ENCODE measurements at places on chromosomes 1 and 21. TPM values are rescaled to one million over a fixed set of nuclear protein-coding genes. Genes with fewer than 3 reads are reported as not detected.

The EPHA8 gene
- not detected for total RNA-seq

The SH2D1B gene
- total RNA-seq = not detected

The FMO5 gene
- total RNA-seq = 0.39 TPM

The LRRN2 gene
- not detected for total RNA-seq

The ZSWIM5 gene
- total RNA-seq = 0.07 TPM

The ELF3 gene
- total RNA-seq = 0.55 TPM

The FBXO44 gene
- 21.8 TPM for total RNA-seq

The NHLH1 gene
- 0.68 TPM for total RNA-seq

The MX2 gene
- total RNA-seq = 30.3 TPM

The TFAP2E gene
- 0.73 TPM for total RNA-seq

The SLFNL1 gene
- 0.20 TPM for total RNA-seq

The AXDND1 gene
- total RNA-seq = not detected

The KCNJ9 gene
- not detected for total RNA-seq

The LYPLAL1 gene
- total RNA-seq = 15.8 TPM

The OPRD1 gene
- total RNA-seq = not detected

The TMEM54 gene
- not detected for total RNA-seq

The HSD3B2 gene
- total RNA-seq = not detected

The TLCD4 gene
- total RNA-seq = 0.02 TPM

The GOLT1A gene
- total RNA-seq = not detected

The KCNA3 gene
- 56.0 TPM for total RNA-seq

The KIF26B gene
- total RNA-seq = 0.02 TPM

The TRIM17 gene
- 2.5 TPM for total RNA-seq

The PRAMEF9 gene
- not detected for total RNA-seq

The TMEM52 gene
- total RNA-seq = not detected

The AGMAT gene
- total RNA-seq = 20.2 TPM

The ANGPTL1 gene
- total RNA-seq = not detected

The ARHGEF10L gene
- total RNA-seq = not detected

The C1orf174 gene
- 28.6 TPM for total RNA-seq

The RCAN3 gene
- total RNA-seq = 61.0 TPM

The CA14 gene
- total RNA-seq = not detected

The PALMD gene
- not detected for total RNA-seq

The AVPR1B gene
- total RNA-seq = not detected

The DCST1 gene
- total RNA-seq = not detected

The USH2A gene
- total RNA-seq = not detected

The HFM1 gene
- not detected for total RNA-seq

The SPEN gene
- total RNA-seq = 64.1 TPM

The CNTN2 gene
- not detected for total RNA-seq

The SOX13 gene
- total RNA-seq = 0.50 TPM

The SH3BGRL3 gene
- total RNA-seq = 679 TPM

The SLC2A5 gene
- total RNA-seq = 0.05 TPM

The KRTAP10-4 gene
- total RNA-seq = not detected

The MRAP gene
- total RNA-seq = not detected

The ZNF697 gene
- 2.7 TPM for total RNA-seq

The OR10J4 gene
- total RNA-seq = not detected

The DRAXIN gene
- 0.09 TPM for total RNA-seq

The LINGO4 gene
- total RNA-seq = not detected

The LCE1C gene
- not detected for total RNA-seq
